ENCODE measurements at places on chromosomes 1 and 21. TPM values are rescaled to one million over a fixed set of nuclear protein-coding genes. Genes with fewer than 3 reads are reported as not detected.

Gene CDC20
- total RNA-seq = 5.3 TPM

Gene S100B
- total RNA-seq = 0.29 TPM

Gene AADACL3
- not detected for total RNA-seq

Gene SYNC
- 129 TPM for total RNA-seq

Gene COL11A1
- 158 TPM for total RNA-seq

Gene METTL18
- total RNA-seq = 2.9 TPM

Gene SDC3
- total RNA-seq = 39.8 TPM

Gene AMY2A
- total RNA-seq = not detected

Gene ABCD3
- 30.1 TPM for total RNA-seq

Gene SERTAD4
- total RNA-seq = 2.9 TPM

Gene AHCTF1
- total RNA-seq = 32.6 TPM

Gene KLF18
- total RNA-seq = not detected

Gene SPRR4
- total RNA-seq = not detected

Gene CELA3B
- total RNA-seq = not detected

Gene RPTN
- 0.36 TPM for total RNA-seq

- DNase-seq = peak; percentile 36
Measured at GRCh38 chr1:155010211-155010918, 7.8 kb downstream of the ZBTB7B start.

DNA sequence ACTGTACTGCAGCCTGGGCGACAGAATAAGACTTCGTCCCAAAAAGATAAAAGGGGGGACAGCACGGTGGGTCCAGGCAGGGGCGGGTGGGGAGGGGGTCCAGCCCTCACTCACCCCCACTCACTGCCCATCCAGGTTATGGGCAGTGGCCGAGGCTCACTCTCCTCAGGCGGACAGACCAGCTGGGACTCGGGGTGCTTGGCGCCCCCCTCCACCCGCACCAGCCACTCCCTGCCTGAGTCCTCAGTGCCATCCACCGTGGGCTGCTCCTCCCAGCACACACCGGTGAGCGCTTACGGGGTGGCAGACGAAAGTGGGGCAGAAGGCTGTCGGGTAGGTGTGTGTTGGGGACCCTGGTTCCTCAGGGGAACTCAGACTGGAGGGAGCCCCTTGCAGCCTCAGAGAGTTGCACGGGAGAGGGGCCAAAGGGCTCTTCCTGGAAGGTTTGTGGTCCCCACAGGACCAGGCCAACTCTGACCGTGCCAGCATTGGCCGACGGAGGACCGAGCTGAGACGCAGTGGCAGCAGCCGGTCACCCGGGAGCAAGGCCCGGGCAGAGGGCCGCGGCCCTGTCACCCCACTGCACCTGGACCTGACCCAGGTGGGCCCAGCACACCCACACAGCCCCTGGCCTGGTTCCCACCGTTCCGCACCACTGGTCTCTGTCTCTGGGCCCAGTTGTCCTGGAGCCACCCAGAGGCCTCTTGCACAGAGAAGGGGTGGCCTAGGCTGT is 6.6 kb downstream of the PLEKHN1 start:
- peak; percentile 85 for DNase-seq

GRCh38 chr1:20379075-20379474 is 88.4 kb downstream of the VWA5B1 start:
- peak; percentile 10 for DNase-seq

- DNase-seq = no peak
Measured at GRCh38 chr1:230891413-230891812, 23.1 kb upstream of the C1orf198 start.

- no peak for DNase-seq
Measured at GRCh38 chr1:109292364-109292763, 9.4 kb upstream of the PSRC1 start.

DNA sequence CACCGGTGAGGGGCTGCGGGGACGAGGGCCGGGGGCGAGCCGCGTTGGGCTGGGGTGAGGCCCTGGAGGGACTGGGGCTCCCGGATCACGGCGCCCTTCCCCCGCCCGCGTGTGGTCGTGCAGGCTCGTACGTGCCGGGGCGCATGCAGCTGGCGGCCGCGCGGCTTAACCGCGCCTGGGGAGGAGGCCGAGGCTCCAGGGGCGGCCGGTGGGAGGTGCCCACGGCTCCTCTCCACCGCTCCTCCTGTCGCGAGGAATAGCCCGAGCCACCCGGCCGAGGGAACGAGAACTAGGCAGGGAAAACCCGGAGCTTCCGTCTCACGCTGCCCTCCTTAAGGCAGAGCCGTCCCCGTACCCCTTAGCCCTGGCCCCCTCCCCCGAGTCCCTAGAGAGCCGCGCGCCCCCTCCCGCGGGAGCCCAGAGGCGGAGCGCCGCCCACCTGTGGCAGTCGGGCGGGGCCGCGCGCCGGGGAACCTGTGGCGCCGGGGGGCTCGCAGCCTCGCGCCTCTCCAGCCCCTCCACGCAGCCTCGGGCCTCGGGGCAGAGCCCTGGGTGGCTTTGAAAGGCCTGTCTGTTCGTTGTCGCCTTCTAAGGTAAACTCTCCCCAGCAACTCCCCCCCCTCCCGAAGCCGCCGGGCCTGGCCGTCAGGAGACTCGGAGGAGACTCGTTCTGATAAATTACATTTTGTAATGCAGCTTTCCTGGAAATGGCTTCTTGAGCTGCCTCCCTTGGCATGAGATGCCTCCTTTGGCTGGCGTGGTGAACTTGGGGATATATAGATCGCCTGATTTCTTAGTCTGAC is 746 bp downstream of the AK4 start:
- DNase-seq = peak; percentile 95

- DNase-seq = peak; percentile 32
Measured at GRCh38 chr1:41614818-41615217, 130.3 kb upstream of the EDN2 start.

DNA sequence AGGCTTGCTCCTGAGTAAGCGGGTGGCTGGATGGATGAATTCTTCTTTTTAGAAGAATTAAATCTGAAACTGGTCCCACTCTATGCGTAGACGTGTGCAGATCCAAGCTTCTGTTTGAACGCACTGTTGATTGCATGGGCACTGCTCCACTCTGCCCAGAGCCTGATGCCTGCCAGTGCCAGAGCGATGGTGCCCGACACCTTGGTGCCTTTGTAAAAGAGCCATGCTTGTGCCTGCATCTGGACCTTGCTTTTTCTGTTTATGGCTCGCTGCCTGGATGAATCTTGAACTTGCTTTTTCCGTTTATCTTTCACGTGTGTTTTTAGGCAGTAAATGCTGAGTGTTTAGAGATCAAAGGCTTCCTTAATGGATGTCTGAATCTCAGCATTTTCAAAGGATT is 15.0 kb upstream of the PWP2 start:
- DNase-seq = peak; percentile 2

GRCh38 chr1:114299331-114299975 is 145.8 kb upstream of the SYT6 start:
- DNase-seq = no peak

DNA sequence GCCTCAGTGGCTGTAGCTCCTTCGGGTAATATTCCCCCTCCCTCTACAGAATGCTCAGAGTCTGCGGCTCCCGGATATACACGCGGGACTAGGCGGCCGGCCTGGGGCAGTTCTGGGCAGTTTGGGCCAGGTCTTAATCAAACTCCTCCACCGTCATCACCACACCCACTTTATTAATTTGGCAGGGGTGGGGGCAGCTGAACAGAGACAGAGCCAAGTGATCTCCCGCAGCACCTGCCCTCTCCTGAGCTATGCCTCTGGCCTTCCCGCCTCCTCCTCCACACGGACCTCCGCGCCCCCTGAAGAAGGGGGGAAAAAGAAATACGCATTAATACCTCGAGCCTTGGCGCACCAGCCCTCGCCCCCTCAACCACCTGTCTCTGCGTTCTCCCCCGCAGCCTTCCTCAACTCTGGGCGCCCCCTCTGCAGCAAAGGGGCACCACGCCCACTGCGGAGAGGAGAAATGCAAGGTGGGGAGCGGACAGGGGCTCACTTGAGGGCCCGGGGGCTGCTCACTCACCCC is 42.6 kb downstream of the CD34 start:
- peak; percentile 89 for DNase-seq

DNA sequence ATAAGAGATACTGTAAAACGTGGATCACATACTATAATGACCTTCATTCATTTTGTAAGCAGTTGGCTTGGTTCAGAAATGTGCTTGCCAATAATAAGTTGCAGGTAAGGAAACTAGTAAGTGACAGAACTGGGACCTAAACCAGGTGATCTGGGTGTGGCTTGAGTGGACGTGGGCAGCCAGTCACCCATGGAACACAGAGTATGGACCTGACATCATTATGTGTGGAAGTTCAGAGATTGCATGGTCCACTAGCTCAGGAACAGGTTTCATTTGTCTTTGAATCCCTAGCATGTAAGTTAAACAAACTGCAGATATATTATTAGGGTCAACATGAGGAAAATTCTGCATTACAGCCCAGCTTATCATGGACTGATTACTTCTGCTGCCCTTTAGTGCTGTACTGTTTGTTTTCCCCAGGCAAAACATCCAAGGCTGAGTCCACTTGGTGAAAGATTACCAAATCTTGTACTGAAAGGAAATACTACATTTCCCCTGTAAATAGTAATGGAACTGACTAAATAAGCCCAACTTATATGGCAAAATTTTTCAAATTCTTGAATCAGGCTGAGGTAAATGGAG is 327.3 kb upstream of the SGIP1 start:
- no peak for DNase-seq

GRCh38 chr21:40395732-40396131 is 451.2 kb downstream of the DSCAM start:
- DNase-seq = no peak

GRCh38 chr21:37414292-37415253 is 48.0 kb downstream of the DYRK1A start:
- peak; percentile 42 for DNase-seq

DNA sequence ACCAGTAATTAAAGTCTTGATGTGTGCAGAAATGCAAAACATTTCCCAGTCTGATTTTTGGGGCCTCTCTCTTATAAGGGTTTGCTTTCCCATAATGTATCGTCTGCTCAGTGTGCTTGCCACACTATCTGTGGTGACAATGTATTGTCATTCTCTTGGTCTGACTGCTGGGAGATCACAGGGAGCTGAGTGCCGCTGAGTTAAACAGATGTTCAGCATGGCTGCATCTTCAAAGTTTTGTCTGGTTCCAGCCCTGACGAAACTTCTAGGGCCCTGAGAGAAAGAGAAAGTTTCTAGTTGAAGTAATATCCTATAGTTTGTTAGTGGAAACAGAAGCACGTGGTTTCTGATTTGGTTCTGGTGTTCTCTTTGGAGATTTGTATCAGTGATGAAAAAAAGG is 42.6 kb downstream of the DNM3 start:
- DNase-seq = no peak

GRCh38 chr1:82931006-82931405 is 1067.9 kb downstream of the TTLL7 start:
- DNase-seq = no peak

GRCh38 chr1:24966121-24966723 is 36.1 kb upstream of the RUNX3 start:
- peak; percentile 76 for DNase-seq

GRCh38 chr21:30329203-30329875 is 8.2 kb downstream of the KRTAP27-1 start:
- peak; percentile 25 for DNase-seq

GRCh38 chr1:48016515-48016914 is 19.3 kb upstream of the TRABD2B start:
- DNase-seq = no peak

- DNase-seq = no peak
Measured at GRCh38 chr1:21648791-21649190, 20.4 kb downstream of the RAP1GAP start.

DNA sequence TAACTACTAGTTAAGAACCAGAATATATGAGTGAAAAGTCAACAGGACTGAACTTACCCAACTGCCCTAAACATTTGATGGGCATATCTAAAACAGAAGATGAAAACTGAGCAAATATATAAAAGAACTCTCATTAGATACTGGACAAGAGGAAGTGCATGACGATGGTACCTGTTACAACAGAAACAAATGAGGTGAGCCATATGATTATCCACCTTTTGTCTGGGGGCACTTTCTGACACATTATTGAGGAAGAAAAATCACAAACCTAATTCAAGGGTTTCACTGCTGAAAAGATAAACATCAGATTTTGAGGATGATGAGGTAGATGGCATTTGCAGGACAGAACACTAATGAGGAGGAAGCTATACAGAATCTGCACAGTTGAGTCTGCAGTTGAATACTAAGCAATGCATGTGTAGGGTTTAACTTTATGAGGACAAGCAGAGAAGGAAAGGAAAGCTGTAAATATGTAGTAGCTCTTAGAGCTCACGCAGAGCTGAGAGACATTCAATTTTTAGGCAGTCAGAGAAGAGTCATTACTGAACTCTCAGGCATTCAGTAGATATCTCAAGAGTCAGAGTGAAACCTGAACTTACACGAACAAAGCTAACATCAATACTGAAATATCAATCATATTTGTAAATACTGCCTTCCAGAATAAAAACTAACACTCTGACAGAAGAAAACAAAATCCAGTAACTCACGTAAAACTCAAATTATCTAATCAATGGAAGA is 262.1 kb downstream of the AKT3 start:
- no peak for DNase-seq

DNA sequence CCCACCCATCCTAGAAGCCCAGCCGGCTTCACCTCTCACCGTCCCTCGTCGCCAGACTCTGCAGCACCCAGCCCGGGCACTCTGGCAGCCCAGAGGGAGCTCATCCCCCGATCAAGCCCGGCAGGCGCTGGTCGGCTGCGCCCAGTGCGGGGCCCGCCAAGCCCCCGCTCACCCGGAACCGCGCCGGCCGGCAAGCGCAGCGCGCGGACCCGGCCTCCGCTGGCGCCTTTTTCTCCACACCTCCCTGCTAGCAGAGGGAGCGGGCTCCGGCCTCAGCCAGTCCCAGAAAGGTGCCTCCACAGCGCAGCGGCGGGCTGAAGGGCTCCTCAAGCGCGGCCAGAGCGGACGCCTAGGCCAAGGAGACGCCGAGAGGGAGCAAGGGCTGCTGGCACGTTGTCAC is 2023.3 kb downstream of the NCAM2 start:
- no peak for DNase-seq
